ENCODE measurements at places on chromosomes 4 and X. TPM values are rescaled to one million over a fixed set of nuclear protein-coding genes. Genes with fewer than 3 reads are reported as not detected.

- no peaks in the 10 kb centered on the region for H3K36me3 ChIP-seq
- no peaks in the 10 kb centered on the region for H3K27me3 ChIP-seq
- DNase-seq, result no peak
- H3K4me1 ChIP-seq, result no peaks in the 10 kb centered on the region
- H3K4me3 ChIP-seq, result no peak overlapping the region
- H3K27ac ChIP-seq, result no peak overlapping the region
Measured at GRCh38 chr4:160026721-160027120, 923.8 kb downstream of the RAPGEF2 start.

DNA sequence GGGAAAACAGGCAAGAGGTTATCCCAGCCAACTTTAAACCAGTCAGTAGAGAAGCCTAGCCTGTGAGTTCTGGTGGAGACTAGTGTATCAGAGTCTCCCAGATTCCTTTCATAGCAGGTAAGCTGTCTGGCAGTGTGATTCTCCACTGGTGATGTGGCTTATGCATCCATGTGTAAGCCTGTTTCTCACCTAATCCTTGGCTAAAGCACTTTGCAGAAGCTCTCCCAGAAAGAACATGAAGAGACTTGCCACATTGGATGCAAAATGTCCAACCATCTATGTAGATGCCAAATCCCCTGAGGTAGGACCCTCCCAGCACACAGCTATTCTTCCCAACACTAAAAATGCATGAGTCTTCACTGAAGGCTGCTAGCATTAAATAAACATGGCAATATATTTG, 111.7 kb downstream of the CHRNA9 start:
- no peak for DNase-seq
- H3K4me3 ChIP-seq, result no peak overlapping the region
- H3K27ac ChIP-seq, result peak overlapping the region; percentile 52

DNA sequence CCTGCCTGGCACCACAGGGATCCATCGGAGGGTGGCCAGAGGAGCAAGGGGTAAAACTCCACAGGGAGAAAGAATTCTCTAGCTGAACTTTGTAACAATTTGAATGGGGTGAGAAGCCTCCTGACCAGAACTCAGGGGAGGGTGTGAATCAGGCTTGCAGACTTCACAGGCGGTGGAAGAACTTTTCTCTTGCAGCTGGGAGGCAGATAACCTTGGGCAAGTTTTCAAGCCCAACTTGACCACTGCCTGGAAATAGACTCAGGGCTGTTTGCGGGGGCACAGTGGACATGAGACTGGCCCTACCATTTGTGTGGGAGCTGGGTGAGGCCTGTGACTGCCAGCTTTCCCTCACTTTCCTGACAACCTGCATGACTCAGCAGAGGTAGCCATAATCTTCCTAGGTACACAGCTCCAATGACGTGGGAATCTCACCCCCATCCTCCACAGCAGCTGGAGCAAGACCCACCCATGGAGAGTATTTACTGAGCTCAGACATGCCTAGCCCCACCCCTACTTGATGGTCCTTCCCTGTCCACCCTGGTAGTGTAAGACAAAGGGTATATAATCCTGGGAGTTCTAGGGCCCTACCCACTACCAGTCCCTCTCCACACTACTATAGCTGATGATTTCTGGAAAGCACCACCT, 210.0 kb upstream of the AGTR2 start:
- H3K27ac ChIP-seq, result no peak overlapping the region
- H3K4me1 ChIP-seq, result no peaks in the 10 kb centered on the region
- no peak overlapping the region for H3K4me3 ChIP-seq
- no peaks in the 10 kb centered on the region for H3K27me3 ChIP-seq

Gene TGIF2LX
- total RNA-seq, result not detected

Gene BOD1L1
- 15.0 TPM for total RNA-seq

Gene SOX3
- total RNA-seq, result not detected
